ENCODE measurements at places on chromosomes 2 and 18.

DNA sequence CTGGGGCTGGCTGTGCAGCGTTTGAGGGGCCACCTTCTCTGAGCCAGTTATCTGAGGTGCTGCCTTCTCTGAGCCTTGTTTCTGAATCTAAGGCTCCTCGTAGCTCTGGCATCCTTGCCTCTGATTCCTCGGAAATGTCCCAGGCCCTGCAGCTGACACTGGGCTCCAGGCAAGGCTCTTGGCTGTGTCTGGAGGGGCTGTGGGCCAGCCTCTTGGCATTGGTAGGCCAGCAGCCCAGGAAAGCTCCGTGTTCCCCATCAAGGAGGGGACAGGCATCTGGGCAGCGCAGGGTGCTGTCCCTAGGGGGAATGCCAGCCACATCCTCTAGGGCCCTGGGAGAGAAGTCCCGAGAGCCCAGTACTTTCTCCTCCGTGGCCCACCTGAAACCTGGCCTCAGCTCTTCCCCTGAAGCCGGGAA lies 40.7 kb upstream of the TAF1B start:
- DNase-seq = no peak

DNA sequence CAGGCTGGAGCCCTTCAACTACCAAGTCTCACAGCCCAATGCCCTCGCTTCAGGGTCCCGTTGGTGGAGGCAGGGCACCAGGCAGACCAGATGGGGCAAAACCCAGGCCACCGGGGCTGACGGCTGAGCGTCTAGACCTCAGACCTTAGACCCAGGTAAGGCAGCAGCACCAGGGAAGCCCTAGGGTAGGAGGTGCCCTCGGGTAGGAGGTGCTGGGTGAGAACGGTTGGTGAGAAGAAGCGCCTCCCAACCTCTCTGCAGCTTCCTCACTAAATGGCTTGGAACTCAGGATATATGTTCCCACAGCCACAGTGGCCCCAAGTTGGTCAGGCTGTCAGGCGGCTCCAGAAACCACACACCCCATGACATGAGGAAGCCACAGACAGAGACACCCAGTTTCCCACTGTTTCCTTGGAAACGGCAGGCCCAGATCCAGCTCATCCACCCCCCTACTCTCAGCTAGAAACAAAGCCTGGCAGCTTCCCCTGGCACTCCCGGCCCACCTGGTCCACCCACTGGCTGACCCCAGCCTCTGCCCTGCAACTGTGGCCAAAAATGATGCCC lies 13.1 kb upstream of the MLPH start:
- DNase-seq = no peak

GRCh38 chr2:29703336-29703735 lies 218.1 kb downstream of the ALK start:
- DNase-seq = no peak

DNA sequence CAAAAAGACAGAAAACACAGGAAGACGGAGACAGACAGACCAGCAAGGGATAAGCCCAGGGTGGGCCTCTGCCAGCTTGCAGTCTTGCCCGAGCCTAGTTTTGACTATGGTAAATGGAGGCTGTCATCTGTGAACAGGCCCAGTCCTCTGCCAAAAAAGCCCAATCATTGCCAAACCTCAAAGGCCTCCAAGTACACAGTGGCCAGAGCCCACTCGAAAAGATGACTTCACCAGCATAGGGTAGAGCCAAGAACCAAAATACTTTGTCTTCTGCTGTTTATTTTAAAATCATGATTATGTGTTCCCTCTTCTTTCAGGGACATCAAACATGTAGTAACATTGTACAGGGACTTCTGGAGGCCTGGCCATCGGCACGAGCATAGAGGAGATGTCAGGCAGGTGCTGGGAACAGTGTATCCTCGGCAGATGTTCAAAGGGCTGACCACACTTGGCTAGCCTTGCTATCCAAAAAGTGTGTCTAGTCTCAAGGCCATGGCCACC lies 66.0 kb downstream of the TTC32 start:
- no peak for DNase-seq

DNA sequence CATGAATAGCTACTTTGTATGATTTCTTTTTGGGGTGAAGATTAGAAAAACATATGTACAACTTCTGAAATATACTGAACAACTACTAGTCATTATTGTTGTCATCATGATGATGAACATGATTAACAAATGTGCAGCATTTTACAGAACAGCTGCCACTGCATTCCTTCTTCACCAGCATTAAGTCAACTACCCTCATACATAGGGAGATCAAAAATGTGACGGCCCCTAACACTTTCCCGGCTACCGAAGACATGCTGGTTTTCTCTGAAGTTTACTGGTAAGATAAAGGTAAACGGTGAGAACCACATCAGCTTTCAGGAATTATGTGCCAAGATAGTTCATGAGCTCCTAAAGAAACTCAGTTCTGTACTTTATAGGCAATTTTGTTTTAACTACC lies 121.0 kb upstream of the LRATD1 start:
- no peak for DNase-seq

- no peak for DNase-seq
Observed at GRCh38 chr2:159617100-159617499, 752 bp upstream of the BAZ2B start.

DNA sequence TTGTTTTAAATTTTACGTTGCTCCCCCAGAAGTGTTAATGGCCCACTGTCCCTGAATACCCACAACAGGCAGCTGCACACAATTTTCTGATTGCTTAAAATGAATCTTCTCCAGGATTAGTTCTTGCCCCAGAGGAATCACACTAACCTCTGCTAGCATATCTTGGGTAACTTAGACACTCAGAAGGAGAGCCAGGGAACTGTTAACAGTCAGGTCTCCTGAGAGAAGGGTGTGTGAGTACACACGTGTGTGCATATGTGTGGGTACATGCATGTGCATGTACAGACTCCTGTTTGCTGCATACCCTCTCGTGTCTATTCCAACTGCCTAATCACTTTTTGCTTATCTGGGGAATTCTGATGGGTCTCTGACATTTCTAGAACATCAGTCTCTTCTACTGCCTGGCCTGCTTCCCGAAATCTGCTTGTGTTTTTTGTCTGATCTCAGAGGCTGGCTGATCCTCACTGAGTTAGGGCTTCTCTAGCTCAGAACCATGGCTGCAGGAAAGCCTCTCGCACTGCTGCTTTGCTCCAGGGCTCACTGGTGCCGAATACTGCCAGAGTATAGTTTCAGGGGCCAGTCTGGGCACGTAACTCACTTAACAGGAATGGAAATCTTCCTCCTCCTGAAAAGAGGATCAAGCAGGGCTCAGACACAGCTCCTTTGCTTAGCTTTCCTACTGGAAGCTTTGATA lies 62.8 kb downstream of the PRELID3A start:
- no peak for DNase-seq

GRCh38 chr2:202019689-202020450 lies 13.8 kb upstream of the FZD7 start:
- no peak for DNase-seq

DNA sequence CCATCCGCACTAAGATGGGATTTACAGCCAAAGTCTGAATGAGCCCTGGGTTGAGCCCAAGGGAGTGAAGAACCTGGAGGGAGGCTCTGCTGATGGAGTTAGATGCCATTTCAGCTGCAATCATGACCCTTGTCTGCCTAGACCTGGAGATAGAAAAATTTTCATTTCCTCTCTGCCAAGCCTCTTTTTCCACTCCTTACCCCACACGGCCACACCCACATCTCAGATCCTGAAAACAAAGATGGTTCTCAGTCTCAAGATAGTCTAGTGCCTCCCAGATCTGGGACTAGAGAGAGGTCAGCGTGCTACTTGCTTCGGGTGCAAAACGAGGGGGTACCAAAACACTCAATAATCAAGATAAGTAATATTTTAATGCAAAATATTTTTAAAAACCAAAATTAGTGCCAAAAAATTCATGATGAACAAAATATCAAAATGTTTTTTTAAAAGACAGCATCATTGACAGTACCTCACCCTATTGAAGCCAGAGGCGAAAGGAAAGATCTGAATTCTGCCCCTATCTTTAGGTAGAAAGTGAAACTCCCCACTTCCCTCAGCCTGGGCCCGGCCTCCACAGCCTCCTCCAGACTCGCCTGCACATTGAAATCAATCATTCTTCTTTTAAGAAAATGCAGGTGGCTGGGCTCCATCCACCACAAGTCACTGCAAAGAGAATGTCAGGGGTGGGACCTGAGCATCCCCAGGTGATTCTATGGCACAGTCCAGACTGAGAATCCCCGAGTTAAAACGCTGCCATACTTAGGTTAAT lies 57.8 kb upstream of the GPR45 start:
- DNase-seq = no peak

GRCh38 chr2:180075870-180076269 lies 68.8 kb upstream of the CWC22 start:
- DNase-seq = no peak

DNA sequence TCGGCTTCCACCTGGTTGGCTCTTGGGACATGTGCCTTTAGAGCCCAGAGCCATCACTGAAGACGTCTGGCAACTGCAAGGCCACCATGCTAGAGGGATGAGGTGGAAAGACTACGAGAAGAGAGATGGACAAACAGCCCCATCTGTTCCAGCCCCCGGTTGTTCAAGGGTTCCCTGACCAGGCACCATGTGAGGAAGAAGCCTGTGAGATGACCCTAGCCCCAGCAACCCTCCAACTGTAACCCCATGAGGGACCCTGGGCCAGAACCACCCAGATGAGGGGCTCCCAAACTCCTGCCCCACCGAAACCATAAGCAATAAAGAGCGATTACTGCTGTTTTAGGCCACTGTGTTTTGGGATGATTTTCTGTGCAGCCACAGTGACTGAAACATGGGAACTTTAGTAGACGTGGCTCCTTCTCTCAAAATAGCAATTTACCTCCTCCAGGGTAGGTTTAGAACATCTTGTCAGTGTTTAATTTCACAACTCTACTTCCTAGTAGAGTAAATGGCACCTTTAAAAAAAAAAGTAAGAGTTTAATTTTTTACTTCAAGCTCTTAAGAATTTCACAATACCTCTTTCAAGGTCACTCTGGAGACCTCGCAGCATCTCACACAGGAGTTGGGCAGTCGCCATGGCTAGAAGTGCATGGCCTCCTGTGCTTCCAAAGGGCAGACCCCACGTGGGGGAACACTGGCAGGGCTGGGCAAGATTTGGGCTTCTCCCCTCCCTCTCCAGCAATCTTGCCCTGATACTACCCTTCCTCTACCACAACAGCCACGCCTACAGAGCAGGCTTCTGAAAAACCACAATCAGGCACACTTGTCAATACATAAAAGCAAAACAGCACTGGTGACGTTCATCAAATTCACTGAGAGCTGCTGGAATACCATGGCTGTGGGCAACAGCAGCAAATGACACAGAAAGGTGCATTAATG lies 48.8 kb downstream of the TMEM163 start:
- DNase-seq = no peak

GRCh38 chr2:205011031-205011430 lies 465.8 kb downstream of the PARD3B start:
- no peak for DNase-seq

GRCh38 chr2:64804651-64805050 lies 150.9 kb upstream of the SERTAD2 start:
- DNase-seq = no peak

DNA sequence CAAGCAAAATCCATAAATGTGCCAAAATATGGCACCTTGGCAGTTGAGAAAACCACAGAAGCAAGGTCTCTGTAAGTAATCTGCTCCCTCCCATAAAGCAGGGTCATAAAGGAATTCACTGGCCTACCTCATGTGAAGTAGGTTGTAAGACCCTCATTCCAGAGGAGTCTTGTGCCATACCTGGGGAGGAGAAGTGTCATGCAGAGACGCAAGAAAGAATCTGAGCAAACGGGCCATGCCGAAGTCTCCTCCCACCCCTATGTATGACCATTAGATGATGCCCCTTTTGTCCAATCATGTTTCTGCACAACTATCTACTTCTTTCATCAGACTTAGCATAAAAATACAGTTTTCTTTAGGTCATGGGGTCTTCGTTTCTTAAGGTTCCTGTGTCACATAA lies 14.6 kb downstream of the NMUR1 start:
- DNase-seq = no peak

DNA sequence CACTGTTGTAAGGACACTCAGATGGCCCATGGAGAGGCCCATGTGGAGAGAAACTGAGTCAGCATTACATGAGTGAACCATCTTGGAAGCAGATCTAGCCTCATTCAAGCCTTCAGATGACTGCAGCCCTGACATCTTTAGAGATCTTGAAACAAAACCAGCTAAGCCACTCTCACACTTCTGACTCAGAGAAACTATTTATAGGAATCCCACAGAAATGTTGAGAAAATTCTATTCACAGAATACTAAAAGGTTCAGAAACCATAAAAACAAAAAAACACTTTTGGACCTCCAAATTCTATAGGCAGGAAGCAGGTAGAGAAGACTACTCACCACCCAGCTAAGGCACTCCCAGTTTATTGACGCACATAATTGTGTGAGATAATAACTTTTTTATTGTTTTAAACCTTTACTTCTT lies 8.7 kb downstream of the TMEM169 start:
- no peak for DNase-seq

DNA sequence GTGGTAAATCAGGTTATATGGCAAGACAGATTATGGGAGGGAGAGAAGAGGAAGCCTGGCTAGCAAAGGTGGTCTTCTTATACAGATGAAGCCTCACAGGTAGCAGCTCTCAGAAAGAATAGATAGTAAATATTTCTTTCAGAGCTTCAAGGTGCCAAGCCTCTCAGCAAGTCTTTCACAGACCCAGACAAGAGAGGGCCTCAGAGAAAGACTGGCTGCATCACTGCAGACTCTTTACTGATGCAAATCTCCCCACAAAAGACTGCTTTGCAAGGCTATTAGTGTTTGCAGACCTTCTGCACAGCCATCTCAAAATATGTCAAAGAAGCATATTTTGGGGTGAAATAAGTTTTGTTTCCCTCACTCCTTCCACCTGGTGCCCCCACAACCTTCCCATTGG lies 372.4 kb upstream of the RND3 start:
- DNase-seq = no peak

Measured in activated CD4-positive, alpha-beta T cell treated with anti-CD3 and anti-CD28 coated beads for 24 hours (primary cell).